Stimulated activated CD4-positive, alpha-beta T cell treated with anti-CD3 and anti-CD28 coated beads, Interleukin-15, amount 100 ng/mL, for 1 hour (primary cell): ENCODE measurements at places on chromosomes 1 and 21.

GRCh38 chr1:156104065-156104810 is 10.3 kb upstream of the LMNA start:
- no peak for DNase-seq

GRCh38 chr1:209601809-209602657 is 18.5 kb downstream of the CAMK1G start:
- DNase-seq, result no peak

GRCh38 chr1:203089001-203089650 is 3.3 kb upstream of the MYOG start:
- DNase-seq, result no peak

GRCh38 chr21:34914239-34914638 is 134.9 kb downstream of the RUNX1 start:
- DNase-seq, result no peak

GRCh38 chr1:192925609-192926008 is 116.8 kb downstream of the RGS2 start:
- DNase-seq, result no peak

DNA sequence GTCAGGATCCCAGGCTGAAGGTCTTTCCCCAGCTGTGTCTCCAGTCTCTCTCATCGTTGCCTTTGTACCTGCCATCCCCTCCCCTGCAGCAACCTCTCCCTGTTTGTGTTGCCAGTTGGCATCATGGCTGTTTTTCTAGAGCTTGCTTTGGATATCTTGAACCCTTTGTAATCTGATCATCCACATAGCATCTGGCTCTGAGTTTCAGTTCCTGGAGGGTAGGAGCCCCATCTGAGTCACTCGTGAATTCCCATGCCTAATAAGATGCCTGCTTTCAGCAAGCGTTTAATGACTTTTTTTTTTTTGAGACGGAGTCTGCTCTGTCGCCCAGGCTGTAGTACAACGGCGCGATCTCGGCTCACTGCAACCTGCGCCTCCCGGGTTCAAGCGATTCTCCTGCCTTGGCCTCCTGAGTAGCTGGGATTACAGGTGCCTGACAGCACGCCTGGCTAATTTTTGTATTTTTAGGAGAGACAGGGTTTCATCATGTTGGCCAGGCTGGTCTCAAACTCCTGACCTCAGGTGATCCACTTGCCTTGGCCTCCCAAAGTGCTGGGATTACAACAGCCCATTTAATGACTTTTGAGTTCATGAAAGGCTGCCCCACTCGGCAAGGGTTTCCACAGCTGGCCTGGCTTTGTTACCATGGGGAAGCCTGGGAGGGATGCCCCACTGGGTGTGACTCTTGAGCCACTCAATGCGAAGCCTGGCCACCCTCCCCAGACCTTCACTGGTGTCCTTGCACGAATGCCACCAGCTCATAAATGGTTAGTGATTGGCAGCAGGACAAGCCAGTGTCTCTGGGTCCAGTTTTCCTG is 11.9 kb downstream of the ALPL start:
- DNase-seq, result no peak

DNA sequence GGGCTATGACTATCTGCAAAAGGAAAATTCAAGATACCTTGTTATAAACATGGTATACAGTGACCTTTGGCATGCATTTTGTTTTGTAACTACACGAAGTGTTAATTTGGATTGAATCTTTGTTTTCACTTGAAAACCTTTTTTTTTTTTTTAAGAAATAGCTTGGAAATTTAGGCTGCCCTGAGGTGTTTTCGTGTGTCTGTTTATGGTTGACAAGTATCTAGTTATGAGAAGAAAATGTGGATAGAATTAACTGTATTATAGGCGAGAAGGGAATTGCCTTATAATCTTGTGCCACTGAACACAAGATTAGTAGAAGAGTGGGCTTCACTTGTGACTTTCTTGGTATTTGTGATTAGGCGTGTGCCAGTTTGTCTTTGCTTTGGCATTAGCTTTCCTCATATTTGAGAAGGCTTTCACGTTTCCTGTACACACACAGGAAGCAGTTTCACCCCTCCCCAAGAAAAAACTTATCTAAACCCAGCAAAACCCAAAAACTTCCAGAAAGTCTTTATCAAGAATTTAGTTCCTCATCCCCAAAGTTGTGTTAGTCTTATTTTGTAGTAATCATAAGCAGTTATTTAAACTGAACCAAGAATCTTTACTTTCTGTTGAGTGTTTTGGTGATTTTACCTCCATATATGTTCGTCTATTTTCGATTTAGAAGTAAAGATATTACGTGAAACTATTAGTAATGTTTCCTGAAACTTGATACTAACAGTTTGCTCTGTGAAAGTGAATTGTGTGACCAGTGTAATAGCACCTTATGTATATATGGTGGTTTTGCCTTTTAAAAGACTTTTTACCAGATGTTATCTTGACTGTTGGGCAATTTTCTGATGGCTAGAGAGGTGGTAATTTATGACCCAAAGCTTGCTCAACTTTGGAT is 3.8 kb downstream of the DYRK1A start:
- no peak for DNase-seq

- no peak for DNase-seq
Measured at GRCh38 chr1:187092104-187092503, 263.4 kb downstream of the PLA2G4A start.

GRCh38 chr1:188426561-188426960 is 1597.8 kb downstream of the PLA2G4A start:
- DNase-seq, result no peak

- DNase-seq, result no peak
Measured at GRCh38 chr1:53141487-53142055, 867 bp downstream of the SLC1A7 start.

- no peak for DNase-seq
Measured at GRCh38 chr1:234891427-234891826, 237.2 kb downstream of the TOMM20 start.

DNA sequence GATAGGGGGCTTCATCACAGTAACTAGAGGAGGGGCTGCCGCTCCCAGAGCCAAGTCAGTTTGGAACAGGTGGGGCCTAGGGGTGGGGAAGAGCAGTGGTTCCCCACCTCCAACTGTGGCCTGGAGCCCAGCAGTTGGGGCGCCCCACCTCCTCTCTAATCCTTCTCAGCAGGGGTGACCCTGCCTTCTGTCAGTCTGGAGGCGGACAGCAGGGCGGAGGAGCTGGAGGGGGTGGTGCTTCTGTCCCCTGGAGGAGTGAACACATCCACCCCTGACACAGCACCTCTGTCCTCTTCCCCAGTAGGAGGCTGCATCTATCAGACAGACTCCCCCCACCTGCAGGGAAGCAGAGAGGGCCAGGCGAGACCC is 73.8 kb downstream of the MRPL37 start:
- DNase-seq, result no peak

DNA sequence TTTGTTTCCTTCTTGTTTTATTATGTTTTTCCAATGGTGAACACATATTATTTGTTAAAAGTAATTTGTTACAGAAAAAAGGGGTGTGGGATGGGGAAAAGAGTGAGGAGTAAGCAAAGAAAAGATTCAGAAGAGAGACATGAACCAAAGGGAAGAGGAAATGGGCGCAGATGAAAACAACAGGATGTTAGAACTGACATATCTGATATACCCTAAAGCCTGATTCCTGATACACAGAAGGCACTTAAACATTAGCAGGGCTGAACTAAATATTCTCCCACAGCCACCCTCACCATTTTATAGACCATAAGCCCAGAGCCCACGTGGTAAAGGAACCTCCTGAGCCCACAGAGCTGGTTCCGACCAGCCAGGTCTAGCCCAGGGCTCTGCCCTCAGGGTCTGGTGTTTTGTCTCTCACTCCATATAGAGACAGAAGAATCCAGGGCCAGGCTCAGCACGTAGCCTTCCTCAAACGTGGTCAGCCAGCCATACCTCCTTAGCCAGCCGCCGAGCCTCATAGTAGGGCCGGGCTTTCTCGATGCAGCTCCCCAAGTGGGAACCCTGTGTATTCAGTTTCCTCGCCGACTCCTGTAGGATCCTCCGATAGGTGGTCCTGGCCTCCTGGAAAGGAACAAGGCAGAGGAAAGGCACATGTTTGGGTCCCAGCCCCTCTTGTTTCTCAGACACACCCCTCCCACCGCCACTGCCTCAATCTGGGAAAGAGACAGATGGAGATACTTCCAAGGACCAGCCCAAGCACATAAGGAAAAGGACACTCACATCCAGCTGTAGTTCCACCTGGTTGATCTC is 9.5 kb downstream of the SH3BP5L start:
- no peak for DNase-seq

- no peak for DNase-seq
Measured at GRCh38 chr1:191022856-191023255, 545.2 kb upstream of the BRINP3 start.

DNA sequence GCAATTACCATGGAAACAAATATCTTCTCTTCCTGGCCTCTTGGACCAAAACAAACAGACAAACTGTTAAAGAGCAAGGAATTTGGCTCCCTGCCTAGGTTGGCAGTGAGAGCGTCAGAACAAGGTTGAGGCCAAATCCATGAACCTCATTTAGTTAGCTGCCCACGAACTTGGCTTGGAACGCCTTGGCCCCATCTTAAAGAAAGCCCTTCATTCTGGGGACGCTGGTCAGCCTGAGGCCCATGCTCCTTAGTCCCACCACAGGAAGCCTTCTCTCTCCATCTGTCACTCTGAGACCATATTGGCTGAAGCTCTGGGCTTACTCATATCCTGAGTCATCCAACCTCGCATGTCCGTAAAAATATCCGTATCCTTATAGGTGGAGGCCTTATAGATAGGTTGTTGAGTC is 62.4 kb upstream of the DIRAS3 start:
- DNase-seq, result no peak

- DNase-seq, result no peak
Measured at GRCh38 chr1:43582162-43582566, 51.5 kb downstream of the PTPRF start.

DNA sequence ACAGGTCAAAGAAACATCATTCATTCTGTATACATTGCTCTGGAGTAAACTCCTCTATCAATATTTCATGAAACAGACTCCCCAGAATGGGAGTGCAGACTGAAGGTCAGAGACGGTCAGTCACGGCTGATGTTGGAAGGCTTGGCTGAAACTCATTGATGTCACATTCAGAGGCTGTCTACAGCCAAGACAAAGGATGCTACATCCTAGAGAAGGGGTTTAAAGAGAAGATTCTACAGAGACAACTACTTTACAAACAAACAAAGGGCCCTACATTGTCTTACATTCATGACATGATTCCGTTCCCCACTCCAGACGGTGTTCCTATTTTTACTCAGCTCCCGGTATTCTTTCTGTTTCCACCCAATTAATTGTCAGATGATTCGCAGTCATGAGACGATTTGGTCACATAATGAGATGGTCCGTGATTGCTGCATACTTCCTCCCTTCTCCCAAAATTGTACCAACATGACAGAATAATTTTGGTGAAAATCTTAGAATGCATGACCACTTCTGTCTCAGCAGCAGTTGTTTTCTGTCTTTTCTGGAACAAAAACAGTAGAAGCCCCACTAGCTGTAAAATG is 73.8 kb upstream of the VAV3 start:
- DNase-seq, result no peak

- no peak for DNase-seq
Measured at GRCh38 chr1:101004670-101005069, 20.9 kb downstream of the DPH5 start.

DNA sequence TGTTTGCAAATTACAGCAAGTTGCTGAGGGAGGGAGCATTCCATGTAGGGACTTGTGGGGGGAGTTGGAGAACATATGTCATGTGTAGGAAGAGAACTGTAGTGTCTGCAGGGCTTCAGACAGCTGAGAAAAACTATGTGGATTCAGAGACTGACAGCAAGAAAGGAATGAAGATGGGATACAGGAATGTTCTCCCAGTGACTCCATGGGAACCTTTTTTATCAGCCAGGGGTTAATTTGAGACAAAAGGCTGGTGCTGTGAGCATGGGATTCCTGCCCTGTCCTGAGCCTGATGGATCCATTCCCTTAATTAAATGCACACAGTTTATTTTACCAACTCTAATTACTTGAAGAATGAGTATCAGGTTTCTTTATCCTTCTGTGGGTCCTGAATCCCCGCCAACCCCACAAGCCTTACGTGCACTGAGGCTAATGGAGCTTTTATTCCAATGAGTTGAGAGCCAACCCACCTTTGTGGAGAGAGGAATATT is 26.5 kb upstream of the PLXNA2 start:
- no peak for DNase-seq

DNA sequence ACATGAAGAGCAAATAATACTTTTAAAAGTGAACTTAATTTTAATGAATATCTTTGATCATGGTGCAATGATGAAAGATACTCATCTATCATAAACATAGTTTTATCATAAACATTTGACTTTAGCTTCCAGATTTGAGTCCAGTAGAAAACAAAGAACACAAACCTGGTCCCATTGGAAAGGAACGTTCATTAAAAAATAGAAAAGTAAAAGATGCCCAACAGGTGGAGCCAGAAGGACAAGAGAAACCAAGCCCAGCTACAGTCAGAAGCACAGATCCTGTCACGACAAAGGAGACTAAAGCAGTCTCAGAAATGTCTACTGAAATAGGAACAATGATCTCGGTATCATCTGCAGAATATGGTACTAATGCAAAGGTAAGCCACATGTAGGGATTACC is 55.6 kb upstream of the MYOCOS start:
- no peak for DNase-seq

GRCh38 chr1:99228153-99228552 is 36.1 kb upstream of the PLPPR4 start:
- no peak for DNase-seq

GRCh38 chr1:76938304-76938703 is 71.0 kb downstream of the ST6GALNAC5 start:
- no peak for DNase-seq

- no peak for DNase-seq
Measured at GRCh38 chr1:64051796-64052195, 151.6 kb upstream of the UBE2U start.

DNA sequence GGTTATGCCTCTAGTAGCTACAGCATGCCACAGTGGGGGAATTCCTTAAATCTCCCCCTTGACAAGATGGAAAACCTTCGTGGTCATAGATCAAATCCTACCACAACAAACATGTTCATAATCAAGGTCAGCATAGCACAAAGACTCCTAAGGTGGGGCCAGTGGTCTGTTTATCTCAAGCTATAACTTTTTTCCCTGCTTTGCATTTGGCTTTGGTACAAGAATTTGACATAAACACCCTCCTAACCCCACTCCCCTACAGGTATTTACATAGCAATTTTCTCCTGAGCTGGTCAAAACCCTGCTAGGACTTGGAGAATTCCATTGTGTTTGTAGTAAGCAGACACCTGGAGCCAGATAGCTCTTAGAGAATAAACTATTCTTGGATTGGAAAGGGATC is 58.5 kb downstream of the HIVEP3 start:
- DNase-seq, result no peak

- DNase-seq, result no peak
Measured at GRCh38 chr1:182249201-182249676, 142.4 kb downstream of the GLUL start.

GRCh38 chr1:109791495-109792043 is 27.8 kb upstream of the EPS8L3 start:
- DNase-seq, result no peak
